ENCODE measurements at places on chromosomes 3 and 15. TPM values are rescaled to one million over a fixed set of nuclear protein-coding genes. Genes with fewer than 3 reads are reported as not detected.
A peak's percentile ranks its signal among the peaks of the same experiment; 100 is the strongest.

- no peak overlapping the region for H3K4me3 ChIP-seq
- H3K27me3 ChIP-seq, result no peaks in the 10 kb centered on the region
- H3K36me3 ChIP-seq, result peaks cover 5% of the 10 kb centered on the region
- no peak for DNase-seq
- H3K4me1 ChIP-seq, result no peaks in the 10 kb centered on the region
Measured at GRCh38 chr3:111723293-111724215, 128.4 kb upstream of the ZBED2 start.

DNA sequence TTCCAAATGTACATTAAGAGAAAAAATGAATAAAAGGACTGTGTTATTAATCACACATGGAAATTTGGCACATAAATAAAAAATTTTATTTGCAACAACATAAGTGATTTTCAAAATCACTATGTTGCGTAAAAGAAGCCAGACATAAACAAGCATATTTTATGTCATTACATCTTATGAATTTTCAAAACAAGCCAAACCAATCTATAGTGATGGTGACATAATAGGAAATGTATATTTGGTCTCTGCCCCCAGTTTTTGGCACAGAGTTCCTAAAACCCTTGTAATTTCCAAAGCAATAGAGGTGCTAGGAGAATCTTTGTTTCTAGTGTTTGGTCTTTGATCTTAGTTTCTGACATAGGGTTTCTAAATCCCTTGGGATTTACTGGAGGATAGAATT, 543.3 kb downstream of the ZBBX start:
- no peak overlapping the region for H3K27ac ChIP-seq
- no peak overlapping the region for H3K4me3 ChIP-seq
- no peaks in the 10 kb centered on the region for H3K27me3 ChIP-seq
- H3K4me1 ChIP-seq, result no peaks in the 10 kb centered on the region

- no peaks in the 10 kb centered on the region for H3K27me3 ChIP-seq
- no peak overlapping the region for H3K27ac ChIP-seq
- H3K4me1 ChIP-seq, result no peaks in the 10 kb centered on the region
- DNase-seq, result no peak
- H3K36me3 ChIP-seq, result peaks cover 27% of the 10 kb centered on the region
Measured at GRCh38 chr3:45534632-45535031, 59.9 kb upstream of the LIMD1 start.

DNA sequence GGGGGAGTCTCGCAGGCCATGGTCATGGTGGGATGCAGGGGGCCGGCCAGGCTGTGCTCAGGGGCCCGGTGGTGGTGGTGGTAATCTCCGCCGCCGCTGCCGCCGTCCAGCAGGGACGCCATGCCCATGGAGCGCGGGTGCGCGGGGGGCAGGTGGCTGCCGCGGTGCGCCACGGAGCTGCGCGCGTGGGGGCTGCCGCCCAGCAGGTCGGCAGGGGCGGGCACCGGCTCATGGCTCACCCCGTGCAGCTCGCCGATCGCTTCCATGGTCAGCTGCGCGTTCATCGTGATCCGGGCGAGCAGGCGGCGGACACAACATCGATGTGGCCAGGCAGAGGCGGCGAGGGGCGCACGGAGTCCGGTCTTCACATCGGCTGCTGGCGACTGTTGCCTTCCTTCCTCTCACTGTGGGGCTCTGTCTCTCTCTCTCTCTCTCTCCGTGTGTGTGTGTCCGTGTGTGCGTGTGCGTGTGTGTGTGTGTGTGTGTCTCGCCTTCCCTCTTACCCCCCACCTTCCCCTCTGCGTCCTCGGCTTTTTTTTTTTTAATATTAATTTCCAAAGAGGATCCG, 451 bp downstream of the ONECUT1 start:
- H3K36me3 ChIP-seq, result no peaks in the 10 kb centered on the region
- no peak for DNase-seq
- H3K27me3 ChIP-seq, result peaks cover 22% of the 10 kb centered on the region
- peak overlapping the region; percentile 77 for H3K4me3 ChIP-seq

- peak overlapping the region; percentile 87 for H3K27ac ChIP-seq
- H3K4me1 ChIP-seq, result peaks cover 40% of the 10 kb centered on the region
- no peak for DNase-seq
- peak overlapping the region; percentile 0 for H3K4me3 ChIP-seq
Measured at GRCh38 chr15:60583194-60583593, 104.3 kb upstream of the ICE2 start.

DNA sequence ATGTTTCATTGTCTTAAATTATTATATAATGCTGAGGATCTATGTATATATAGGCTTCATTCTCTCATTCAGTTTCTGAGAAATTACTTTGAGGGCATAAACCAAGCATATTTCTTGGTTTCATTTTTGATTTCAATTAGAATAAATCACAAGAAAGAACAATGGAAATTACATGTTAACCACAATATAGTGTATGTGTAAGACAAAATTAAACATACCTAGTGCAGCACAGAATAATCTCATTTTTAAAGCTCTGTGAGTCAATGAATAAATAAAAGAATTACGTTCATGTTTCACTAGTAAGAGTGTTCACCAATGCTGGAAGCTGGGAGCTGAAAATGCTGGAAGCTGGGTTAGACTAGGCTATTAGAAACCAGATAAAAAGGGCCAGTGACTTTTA, 72.8 kb downstream of the UBE3A start:
- no peaks in the 10 kb centered on the region for H3K4me1 ChIP-seq
- H3K27ac ChIP-seq, result no peak overlapping the region
- DNase-seq, result no peak
- no peak overlapping the region for H3K4me3 ChIP-seq
- H3K36me3 ChIP-seq, result no peaks in the 10 kb centered on the region
- H3K27me3 ChIP-seq, result no peaks in the 10 kb centered on the region

DNA sequence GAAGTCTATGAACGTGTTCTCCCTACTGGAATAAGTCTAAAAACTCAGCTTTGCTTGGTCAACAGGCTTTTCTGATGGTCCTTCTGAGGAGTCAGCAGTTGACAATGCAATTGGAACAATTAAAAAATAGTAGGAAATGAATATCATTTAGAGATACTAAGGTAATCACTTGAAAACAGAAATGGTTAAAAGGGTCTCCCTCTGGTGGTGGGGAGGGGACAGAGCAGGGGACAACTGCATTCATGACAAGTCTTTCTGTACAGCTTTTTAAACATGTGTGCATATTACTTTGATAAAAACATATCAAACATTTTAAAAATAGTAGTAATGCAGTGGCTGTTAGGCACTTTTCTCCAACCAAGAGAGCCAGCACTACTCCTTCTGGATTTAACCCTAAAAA, 119.9 kb upstream of the FHIT start:
- H3K27me3 ChIP-seq, result no peaks in the 10 kb centered on the region
- H3K36me3 ChIP-seq, result no peaks in the 10 kb centered on the region
- no peak overlapping the region for H3K27ac ChIP-seq

DNA sequence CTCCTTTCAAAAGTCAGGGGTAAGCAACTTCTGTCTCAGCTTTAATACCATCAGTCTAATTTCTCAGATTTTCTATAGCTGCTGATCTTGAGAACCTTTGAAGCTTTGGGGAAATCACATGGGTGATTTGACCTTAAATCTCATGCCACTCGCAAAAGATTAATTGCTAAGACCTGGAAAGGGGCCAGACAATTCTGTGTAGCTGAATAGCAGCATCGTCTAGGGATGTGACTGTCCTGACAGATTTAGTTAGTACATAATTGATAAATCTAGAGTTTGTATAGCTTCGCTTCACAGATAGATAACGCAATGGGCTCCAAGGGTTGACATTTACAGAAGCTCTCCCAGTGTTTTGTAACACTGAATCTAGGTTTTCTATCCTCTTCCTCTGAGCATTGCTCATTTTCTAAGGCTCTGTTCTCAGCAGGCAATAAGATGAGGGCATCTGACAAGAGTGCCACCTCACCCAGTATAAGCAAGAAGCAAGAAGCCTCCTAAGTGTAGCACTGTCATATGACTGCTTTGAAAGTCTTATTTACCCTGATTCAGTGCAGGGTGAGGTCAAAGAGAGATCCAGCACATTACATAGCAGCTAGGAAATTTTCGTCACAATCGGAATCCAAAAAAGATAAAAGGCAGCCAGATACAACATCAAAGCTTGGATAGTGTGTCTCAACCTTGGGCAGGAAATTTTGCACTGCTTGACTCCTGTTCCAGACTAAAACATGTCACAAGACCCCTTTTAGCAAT, 47.7 kb upstream of the DUT start:
- no peaks in the 10 kb centered on the region for H3K27me3 ChIP-seq
- H3K27ac ChIP-seq, result no peak overlapping the region
- no peak overlapping the region for H3K4me3 ChIP-seq
- H3K36me3 ChIP-seq, result no peaks in the 10 kb centered on the region
- no peak for DNase-seq

- H3K27ac ChIP-seq, result no peak overlapping the region
- no peak for DNase-seq
- no peaks in the 10 kb centered on the region for H3K4me1 ChIP-seq
- no peak overlapping the region for H3K4me3 ChIP-seq
- H3K36me3 ChIP-seq, result no peaks in the 10 kb centered on the region
Measured at GRCh38 chr3:7226393-7226792, 365.5 kb downstream of the GRM7 start.

DNA sequence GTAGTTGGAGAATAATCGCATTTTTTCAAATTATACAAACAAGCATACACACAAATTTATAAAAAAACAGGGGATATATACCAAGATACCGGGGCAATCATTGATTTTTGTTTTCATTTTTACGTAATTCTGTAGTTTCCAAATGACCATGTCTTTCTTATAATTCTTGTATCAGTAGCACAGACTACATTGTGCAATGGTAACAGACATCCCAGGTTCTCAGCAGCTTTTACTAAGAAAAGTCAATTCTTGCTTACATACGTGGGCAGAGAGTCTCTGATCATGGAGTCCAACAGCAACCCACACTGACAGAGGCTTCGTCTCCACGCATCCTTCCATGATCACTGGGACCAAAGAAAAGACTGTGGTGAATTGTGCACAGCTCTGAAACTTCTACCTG, 441.3 kb downstream of the TBL1XR1 start:
- H3K27ac ChIP-seq, result no peak overlapping the region
- H3K4me1 ChIP-seq, result no peaks in the 10 kb centered on the region
- no peaks in the 10 kb centered on the region for H3K36me3 ChIP-seq
- H3K4me3 ChIP-seq, result no peak overlapping the region
- no peaks in the 10 kb centered on the region for H3K27me3 ChIP-seq
- DNase-seq, result no peak

DNA sequence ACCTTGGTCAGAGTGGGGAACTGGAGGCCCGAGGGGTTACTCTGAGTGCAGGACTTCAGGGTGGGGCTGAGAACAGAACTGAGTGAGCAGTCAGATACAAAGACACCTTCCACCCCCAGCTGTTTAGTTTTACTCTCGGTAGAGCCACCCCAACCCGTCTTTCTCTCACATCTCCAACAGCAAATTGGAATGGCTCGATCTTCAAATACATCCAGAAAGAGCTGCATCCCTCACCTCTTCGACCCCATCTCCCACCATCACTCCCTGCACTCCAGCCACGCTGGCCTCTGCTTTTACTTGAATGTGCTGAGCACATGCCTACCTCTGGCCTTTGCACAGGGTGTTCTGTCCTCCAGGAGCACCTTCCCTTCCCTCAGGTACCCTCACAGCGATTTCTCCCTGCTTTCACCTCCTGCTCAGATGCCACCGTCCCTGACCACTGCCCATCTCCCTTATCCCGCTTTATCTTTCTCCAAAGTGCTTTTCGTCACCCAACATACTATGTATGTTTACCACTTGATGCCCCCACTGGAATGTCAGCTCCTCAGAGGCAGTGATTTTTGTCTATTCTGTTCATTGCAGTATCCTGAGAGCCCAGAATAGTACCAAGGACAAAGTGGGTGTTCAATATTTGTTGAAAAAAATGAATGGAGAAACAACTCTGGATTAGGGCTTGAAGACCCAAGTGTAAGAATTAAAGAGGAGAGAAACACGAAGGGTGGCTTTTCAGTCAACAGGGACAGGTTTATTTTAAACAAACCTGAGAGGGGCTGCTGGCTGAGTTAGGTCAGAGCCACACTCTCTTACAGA, 4.4 kb downstream of the CHCHD4 start:
- no peak overlapping the region for H3K27ac ChIP-seq
- H3K4me3 ChIP-seq, result no peak overlapping the region
- H3K4me1 ChIP-seq, result peaks cover 15% of the 10 kb centered on the region
- H3K27me3 ChIP-seq, result no peaks in the 10 kb centered on the region
- DNase-seq, result no peak

- no peak overlapping the region for H3K27ac ChIP-seq
- no peak overlapping the region for H3K4me3 ChIP-seq
- no peaks in the 10 kb centered on the region for H3K4me1 ChIP-seq
- H3K36me3 ChIP-seq, result no peaks in the 10 kb centered on the region
- DNase-seq, result no peak
Measured at GRCh38 chr15:71109905-71110304, 5.4 kb upstream of the THSD4 start.

GRCh38 chr3:49619649-49620048, 54.5 kb upstream of the APEH start:
- H3K4me1 ChIP-seq, result no peaks in the 10 kb centered on the region
- H3K27me3 ChIP-seq, result no peaks in the 10 kb centered on the region
- H3K27ac ChIP-seq, result no peak overlapping the region
- no peak overlapping the region for H3K4me3 ChIP-seq
- H3K36me3 ChIP-seq, result no peaks in the 10 kb centered on the region

DNA sequence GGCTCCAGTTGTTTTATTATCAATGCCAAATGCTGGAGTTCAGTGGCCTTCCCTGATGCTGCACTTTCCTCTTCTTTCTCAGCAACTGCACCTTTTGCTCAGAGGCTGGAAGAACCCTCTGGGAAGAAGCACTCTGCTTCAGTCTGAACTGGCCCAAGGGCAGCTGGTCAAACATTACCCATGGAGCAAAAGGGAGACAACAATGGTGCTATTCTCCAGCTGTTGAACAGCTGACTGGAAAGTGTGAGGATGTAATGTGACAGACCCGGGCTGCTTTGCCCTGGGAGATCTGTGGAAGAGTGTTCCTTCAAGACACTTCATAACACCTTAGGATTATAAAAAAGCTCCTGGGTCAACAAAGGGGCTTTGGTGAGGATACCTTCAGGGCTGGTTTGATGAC, 84.9 kb downstream of the EPHB1 start:
- no peak for DNase-seq
- no peaks in the 10 kb centered on the region for H3K4me1 ChIP-seq
- no peak overlapping the region for H3K4me3 ChIP-seq

GRCh38 chr3:55795746-55796145, 308.6 kb upstream of the WNT5A start:
- no peaks in the 10 kb centered on the region for H3K36me3 ChIP-seq
- no peak overlapping the region for H3K4me3 ChIP-seq
- H3K4me1 ChIP-seq, result no peaks in the 10 kb centered on the region

THSD4 gene
- total RNA-seq, result not detected

GOLGA8G gene
- total RNA-seq, result 0.03 TPM

TM4SF18 gene
- total RNA-seq, result not detected

PLD1 gene
- total RNA-seq, result 2.1 TPM

PARP14 gene
- 47.0 TPM for total RNA-seq

FANCD2OS gene
- total RNA-seq, result not detected
